NCI-H1417 (cell line): ENCODE measurements at places on chromosomes 1 and 21.

DNA sequence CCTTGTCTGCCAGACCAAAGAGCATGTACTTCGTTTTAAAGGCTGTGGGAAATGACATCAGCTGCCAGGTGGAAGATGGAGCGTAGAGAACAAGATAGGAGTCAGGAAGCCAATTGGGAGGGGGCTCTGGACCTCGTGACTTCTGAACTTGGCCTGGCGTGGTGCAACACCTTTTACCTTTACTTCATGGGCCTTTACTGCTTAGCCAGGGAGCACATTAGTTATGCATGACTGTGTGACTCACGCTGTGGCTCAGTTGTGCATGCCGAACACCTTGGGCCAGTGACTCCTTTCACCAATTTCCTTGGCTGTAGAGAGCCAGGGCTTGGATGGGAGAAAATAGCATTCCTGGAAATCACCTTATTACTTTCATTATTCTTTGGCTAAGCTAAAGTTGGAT lies 7.2 kb downstream of the XCL1 start:
- no peak for DNase-seq

DNA sequence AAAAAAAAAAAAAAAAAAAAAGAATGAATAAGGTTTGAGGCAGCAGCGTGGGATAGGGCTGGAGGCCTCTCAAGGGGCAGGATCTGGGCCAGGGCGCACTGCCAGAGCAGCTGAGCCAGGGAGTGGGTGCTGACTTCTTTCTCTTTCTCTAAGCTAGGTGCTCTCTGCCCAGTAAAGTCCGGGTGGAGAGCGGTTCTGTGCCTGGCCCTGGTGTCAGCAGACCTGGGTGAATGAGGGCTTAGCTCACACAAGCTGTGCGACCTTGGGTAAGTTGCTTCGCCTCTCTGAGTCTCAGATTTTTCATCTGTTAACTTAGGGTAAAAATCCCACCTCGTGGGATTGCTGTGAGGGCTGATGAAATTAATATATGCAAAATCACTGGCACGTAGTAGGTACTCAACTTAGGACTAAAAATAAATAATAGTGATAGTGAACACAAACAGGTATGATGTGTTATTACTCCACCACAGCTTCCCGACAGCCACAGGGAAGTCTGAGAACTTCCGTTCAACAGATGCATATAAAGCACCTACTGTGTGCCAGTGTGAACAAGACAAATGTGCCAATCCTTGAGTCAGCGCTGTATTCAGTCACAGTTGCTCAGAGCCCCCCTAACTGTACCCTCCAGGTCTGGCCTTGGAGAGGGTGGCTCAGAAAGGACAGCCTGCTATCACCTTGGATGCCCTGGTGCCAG lies 2.0 kb upstream of the FAM131C start:
- no peak for DNase-seq

DNA sequence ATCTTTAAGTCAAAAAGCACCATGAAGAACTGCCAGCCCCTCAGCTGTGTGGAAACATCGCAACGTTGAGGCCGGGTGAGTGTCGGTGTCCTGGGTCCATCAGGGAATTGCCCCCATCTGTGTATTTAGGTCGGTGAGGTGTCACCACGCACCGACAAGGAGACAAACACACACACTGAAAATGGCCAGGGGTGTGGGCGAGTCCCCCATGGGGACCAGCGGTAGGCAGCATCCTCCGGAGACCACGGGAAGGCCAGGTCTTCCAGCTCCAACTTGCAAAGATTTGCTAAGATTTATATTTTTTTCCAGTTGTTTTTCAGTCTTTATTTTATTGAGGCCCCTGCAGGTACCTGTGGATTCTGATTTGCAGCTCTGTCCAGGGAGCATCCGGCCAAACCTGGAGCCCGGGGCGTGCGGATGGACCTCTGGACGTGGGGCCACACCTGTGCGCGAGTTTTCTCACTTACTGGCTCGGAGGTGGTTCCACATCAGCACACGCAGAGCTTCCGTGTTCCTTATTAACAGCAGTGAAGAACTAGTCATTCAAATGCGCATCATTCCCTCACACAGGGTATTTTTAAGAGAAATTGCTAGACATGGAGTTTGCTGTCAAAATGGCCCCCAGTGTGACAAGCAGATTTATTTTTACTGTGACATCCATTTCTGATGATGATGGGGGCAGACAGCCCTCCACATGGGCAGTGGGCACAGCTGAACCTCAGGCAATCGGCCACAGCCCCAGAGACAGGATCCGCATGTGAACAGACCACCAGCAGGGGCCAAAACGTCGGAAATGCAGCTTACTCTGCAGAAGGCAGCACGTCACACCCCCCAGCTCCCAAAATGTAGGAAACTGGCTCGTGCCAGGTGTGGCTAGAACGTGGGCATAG lies 17.2 kb upstream of the SLC19A1 start:
- no peak for DNase-seq

- no peak for DNase-seq
These were observed 31.4 kb downstream of the STXBP3 start for GRCh38 chr1:108777839-108778238.

DNA sequence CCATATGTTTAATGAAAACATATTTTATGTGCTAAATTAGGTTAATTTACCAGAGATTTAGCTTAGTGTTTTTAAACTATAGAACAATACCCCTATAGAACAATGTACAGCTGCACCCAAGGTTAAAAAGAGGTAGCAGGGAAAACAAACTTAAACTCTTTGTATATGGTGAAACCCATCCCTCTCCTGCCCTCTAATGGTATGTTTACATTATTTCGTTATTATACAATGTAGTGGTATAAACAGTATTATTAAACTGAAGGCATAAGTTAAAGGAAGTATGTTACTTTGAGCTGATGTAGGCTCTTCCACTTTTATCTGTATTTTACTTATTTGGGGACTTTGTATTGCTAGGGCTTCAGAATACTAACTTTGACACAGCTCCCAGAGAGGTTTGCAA lies 16.7 kb upstream of the ZYG11A start:
- no peak for DNase-seq

- no peak for DNase-seq
These were observed 1.2 kb upstream of the CD1D start for GRCh38 chr1:158179301-158180041.

GRCh38 chr1:86016076-86016759 lies 140.4 kb downstream of the COL24A1 start:
- no peak for DNase-seq

DNA sequence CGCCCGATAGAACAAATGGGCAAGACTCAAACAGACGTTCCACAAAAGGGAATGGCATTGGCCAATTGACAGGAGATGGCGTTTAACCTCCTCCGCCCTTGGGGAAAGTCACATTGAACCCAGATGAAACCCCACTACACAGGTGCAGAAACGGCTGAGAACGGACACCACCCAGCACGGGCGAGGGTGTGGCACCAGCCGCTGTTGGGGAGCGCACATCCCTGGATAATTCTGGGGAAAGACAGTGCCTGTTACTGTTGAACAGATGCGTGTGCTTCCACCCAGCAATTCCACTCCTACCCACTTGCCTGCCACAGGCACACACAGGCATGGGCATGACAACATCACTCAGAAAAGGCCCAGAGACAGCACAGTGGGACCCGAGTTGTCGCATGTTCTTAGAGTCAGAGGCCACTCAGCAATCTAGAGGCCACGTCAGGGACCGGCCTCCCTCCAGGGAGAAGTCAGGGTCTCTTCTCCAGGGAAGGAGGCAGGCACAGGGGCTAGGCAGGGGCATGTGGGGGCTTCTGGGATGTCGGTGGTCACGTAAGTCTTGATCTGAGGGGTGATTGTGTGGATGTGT lies 15.2 kb downstream of the PRXL2B start:
- no peak for DNase-seq

- DNase-seq = no peak
These were observed 7.8 kb downstream of the VASH2 start for GRCh38 chr1:212958175-212958574.

DNA sequence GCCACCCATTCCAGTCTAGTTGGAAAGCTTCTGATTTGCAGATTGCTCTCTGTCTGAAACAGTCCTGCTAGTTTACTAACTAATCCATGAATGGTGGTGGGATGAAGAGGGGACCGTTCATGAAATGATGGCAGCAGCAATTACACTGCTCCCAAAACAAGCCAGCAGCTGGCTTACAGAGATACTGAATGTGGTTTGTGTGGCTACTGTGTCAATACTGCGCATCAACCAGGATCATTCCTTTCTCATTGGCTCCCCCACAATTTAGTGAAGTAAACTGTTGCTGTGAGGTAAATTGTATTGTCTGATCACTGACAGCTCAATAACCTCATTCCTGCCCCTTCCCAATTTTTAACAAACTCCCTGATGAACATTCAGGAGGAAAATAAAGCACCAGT lies 191.3 kb upstream of the LMO4 start:
- no peak for DNase-seq

DNA sequence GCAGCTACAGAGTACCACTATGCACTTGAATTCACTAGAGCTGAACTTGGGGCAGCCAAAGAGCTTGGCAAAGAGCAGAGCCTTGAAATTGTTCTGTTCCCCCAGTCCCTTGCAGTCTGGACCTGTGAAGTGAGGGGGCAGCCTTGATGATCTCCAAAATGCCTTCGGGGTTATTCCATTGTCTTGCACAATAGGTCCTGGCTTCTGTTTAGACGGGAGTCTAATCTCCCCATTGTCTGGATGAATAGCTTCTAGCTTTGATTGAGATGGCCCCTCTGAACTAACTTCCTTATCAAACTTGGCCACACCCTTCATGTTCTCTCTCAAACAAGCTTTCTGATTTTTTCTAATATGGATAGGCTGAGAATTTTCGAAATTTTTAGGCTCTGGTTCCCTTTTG lies 72.6 kb downstream of the PGM1 start:
- no peak for DNase-seq

DNA sequence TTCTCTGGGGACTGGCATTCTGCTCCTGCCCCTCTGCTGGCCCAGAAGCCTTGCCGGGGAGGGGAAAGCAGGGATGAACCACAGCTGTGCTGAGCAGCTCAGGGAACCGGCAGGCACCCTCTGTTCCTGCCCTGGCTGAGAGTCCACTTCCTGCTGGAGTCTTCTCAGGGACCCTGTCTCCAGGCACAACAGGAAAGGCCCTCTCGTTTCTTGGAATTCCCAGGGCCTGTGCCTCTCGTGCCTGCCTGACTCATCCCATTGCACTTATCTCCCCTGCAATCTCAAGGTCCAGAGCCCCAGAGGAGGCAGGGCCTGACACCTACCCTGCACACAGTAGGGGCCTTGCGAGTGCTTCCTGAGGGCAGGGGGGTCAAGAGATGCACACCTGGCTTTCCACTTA lies 1.1 kb upstream of the EDN2 start:
- no peak for DNase-seq

DNA sequence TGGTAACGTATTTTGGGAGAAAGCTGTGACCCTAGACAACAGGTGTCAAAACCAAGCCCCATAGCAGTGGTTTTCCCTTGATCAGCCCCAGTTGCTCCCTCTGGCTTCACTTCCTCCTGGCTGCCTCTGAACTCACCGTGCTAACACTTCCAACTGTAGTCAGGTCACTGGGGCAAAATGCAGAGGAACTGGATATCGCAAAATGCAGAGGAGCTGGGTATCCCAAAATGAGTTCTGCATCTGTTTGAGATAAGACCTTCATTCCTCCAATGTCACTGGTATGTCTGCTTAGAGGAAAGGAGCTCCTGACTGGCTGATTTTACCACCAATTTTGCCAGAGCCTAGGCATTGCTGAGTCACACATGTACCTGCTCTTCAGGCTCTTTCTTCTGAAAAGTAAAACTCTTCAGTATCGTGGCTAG lies 19.6 kb upstream of the TACSTD2 start:
- no peak for DNase-seq

DNA sequence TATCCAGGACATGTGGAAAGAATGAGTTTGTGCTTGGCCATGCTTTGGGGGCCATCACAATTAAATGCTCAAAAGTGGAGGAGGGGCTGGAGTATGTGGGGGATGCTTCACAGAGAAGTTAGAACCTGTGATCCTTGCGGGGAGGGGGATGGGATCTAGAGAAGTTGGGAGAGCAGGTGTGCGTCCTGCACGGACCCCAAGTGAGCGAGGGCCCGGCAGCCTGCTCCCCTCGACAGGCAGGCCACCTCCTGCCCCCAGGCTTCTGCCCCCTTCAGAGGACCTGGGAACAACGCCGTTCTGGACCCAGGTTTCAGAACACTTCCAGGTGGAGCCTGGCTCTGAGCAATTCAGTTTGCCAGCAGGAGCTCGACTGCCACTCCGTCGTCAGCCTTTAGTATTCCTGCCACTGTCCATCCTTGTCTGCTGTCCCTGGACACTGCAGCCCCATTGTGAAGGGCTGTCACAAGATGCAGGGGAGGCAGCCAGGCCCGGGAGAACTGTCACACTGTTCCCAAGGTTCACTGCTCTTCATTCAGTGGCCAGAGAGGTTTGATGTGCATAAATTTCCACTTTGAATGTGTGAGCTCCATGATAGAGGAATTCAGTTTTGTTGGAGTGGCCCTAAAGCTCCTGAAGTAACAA lies 112.2 kb downstream of the DHRS3 start:
- DNase-seq = no peak

GRCh38 chr1:112686835-112687234 lies 12.4 kb downstream of the MOV10 start:
- DNase-seq = no peak
